Stomach (tissue), 19 donors: ENCODE measurements at places on chromosomes 2 and 18. TPM values are rescaled to one million over a fixed set of nuclear protein-coding genes. Genes with fewer than 3 reads are reported as not detected.

Gene CD207
- total RNA-seq: not detected

Gene CERKL
- total RNA-seq: not detected

Gene MOGAT1
- not detected for total RNA-seq

Gene SEPTIN2
- 246 TPM for total RNA-seq

Gene QPCT
- total RNA-seq: 1.3 TPM

Gene SFXN5
- total RNA-seq: 118 TPM

Gene PTCD3
- 158 TPM for total RNA-seq

Gene GAL3ST2
- not detected for total RNA-seq

Gene SRD5A2
- not detected for total RNA-seq

Gene PDE1A
- 12.9 TPM for total RNA-seq

Gene ADAM23
- total RNA-seq: 3.9 TPM

Gene COLEC11
- 4.5 TPM for total RNA-seq

Gene ARPC2
- 92.1 TPM for total RNA-seq

Gene BOLL
- total RNA-seq: not detected

Gene CLEC4F
- total RNA-seq: not detected

Gene ZAP70
- total RNA-seq: 78.2 TPM

Gene IL36RN
- total RNA-seq: not detected

Gene LAMA3
- 140 TPM for total RNA-seq

Gene CFC1
- total RNA-seq: not detected

Gene GPD2
- total RNA-seq: 58.1 TPM

Gene TBR1
- total RNA-seq: not detected

Gene CPS1
- 14.9 TPM for total RNA-seq

Gene COBLL1
- total RNA-seq: 81.0 TPM

Gene LCT
- total RNA-seq: 0.58 TPM

Gene MLPH
- total RNA-seq: 561 TPM

Gene UPP2
- not detected for total RNA-seq

Gene VWC2L
- 0.55 TPM for total RNA-seq

Gene STAM2
- 53.0 TPM for total RNA-seq

Gene TTL
- 23.5 TPM for total RNA-seq

Gene ZSWIM2
- total RNA-seq: not detected

Gene NEMP2
- not detected for total RNA-seq

Gene DYSF
- total RNA-seq: 6.4 TPM

Gene DCC
- total RNA-seq: not detected

Gene ATOH8
- total RNA-seq: 9.7 TPM

Gene PRKAG3
- total RNA-seq: not detected

Gene SPDYA
- 0.58 TPM for total RNA-seq

Gene IL36B
- not detected for total RNA-seq

Gene MC2R
- total RNA-seq: not detected

Gene DCDC2C
- total RNA-seq: not detected

Gene TCF23
- total RNA-seq: not detected

Gene EPAS1
- 69.0 TPM for total RNA-seq
